ENCODE measurements at places on chromosomes 6 and 20.

DNA sequence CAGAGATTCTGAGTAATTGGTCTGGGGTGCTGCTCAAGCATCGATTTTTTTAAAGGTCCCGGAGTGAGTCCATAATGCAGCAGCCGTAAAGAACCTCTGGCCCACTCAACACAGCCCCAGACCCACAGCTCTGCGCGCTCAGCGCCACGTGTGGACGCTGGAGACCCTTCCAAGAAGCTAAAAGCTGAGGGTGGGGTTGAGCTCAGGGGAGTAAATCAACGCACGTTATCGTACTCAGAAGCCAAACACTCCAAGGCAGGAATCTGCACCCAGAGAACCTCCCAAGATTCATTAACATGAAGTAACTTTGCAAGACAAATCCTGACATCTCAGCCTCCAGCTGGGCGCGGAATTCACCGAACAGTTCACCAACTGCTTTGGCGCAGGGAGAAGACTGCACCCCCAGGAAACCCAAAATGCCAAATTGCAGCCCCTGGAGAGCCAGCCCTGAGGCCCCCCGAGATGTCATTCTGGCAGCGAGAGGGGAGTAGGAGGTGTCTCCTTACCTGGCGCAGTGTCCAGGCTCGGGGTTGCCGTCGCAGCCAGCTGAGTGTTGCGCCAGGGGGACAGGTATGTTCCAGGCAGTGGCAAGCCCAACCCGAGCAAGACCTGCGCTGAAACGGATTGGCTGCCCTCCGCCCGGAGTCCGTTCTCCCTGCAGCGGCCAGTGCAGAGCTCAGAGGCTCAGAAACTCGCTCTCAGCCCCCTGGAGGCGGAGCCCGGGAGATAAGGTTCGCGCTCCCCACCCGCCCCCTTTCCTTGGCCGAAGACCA is at the start of gene COL21A1:
COL21A1 (minus strand) TSS at position 700 of the 773 bp plus-strand sequence. CDS start 64,962 bp downstream, outside the sequence.
- peak; percentile 81 for DNase-seq

DNA sequence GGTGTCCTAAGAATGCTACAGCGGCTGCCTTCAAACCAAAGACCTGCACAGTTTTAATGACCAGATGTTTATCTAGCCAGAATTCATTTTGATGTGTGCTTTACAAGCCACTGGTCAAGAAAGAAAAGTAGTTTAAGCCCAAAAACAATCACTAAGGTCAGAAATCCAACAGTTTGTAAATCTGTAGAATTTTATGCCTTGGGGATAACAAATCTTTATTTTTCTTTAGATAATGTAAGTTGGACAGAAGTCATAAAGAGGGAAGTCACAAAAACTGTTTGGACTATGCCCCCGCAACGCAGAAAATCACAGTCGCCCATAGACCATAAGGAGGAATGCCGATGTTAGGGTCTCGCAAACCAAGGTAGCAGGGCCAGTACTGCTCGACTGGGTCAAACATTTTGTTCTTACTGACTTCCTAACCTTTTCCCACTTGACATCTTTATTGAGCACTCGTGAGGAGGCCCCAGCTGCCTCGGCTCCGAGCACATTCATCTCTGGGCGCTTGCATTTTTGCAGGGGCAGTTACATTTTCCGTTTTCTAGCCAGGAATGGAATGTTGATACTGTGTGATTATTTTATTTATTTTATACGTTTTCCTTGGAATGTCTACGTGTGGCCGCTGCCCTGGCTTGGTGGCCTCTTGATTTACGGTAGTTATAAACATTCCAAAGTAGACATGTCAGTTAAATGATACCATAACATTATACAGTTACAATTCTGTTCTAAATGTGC is 56.7 kb upstream of the APCDD1L start:
- no peak for DNase-seq

GRCh38 chr6:21323577-21323976 is 270.0 kb upstream of the SOX4 start:
- DNase-seq, result no peak

GRCh38 chr6:72283571-72283970 is 338.3 kb upstream of the KCNQ5 start:
- DNase-seq, result no peak

DNA sequence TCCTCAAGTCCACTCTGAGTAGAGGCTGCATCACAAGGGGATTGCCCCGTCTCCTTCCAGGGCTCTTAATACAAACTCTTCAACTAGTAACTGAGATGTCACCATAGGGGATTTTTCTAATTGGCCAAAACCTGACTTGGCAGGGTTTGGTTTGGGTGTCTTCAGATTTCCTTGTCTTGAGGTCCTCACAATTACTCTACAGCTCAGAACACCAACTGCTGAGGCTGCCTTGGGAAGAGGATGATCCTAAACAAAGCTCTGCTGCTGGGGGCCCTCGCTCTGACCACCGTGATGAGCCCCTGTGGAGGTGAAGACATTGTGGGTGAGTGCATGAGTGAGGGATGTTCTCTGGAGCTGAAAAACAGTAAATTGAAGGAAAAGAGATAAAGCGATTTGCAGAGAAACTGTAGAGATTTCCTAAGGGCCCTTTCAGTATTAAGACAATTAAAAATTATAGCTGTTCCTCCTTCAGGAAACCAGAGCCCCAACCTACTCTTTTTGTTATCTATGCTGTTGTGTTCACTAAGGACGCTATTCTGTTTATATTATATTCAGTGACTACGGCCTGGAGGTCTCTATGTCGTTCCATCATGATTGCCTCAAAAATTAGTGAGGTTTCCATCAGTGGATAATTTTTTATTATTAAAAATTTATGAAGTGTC is at the start of gene HLA-DQA1:
HLA-DQA1 (plus strand) TSS at position 188 of the 662 bp plus-strand sequence; CDS start at position 241, 53 bp downstream.
- DNase-seq, result no peak

DNA sequence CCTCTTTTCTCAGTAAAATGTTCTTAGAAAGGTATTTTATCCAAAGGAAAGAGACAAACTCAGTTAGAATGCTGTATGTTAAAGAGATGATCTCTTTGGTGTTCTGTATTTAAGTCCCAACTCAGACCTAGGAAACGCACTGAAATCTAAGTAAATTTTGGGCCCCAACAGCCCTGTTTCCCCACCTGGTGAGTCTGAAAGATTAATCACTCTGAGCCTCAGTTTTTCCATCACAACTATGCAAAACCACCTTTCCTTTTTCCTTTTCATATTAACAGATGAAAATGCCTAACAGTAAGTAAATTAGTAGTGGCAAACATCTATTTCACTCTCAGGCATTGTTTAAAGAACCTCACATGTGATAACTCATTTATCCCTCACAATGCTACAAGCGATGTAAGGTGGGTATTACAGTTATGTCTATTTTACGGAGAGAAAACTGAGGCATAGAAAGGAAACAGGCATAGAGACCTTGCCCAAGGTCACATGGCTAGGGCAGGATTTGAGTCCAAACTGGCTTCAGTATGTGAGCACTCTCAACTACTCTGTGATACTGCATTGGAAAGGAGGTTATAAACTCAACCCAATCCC is 36.0 kb upstream of the FAM83C start:
- no peak for DNase-seq

DNA sequence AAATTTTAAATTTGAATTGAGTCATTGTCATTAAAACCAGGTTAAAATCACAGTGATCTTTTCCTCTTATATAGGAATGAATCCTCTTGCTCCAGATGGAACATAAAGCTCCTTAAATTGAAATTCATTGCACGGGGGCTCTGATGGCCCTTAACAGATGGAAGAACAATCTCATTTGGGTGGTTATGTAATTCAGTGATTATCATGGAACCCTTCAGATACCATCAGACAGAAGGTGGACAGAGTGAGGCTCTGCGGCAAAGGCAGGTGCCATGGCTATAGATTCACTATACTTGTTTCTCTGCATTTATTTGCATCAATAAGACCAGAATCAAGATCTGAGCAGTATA is 17.8 kb upstream of the RNF182 start:
- no peak for DNase-seq

DNA sequence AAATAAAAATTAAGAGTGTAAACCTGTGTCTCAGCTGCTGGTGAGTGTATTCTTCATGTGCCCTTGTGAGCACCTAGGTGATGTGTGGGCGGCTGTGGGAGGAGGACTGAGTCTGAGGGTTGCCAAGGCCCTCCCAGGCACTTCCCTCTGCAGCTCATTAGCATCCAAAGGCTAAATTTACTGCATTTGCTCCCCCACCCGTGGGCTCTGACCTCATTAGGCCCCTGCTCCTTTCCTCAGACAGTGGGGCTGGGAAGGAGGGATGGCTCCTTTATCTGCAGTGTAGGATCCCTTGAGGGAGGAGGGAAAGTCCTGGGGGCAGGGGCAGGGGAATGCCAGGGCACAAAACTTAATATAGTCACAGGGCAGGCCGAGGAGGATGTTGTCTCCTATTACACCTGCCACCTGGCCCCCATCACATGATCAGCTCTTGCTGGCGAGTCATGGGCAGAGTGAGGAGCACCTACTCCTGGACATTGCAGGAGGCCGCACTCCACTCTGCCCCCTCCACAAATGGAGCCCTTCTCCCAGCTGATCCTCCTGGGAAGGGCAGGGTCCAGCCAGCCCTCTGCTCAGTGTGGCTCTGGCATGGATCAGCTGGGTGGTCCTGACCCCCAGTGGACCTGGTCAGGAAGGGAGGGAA is 133.2 kb downstream of the MRPL14 start:
- peak; percentile 77 for DNase-seq

GRCh38 chr6:57021086-57021720 is 25.3 kb upstream of the KIAA1586 start:
- peak; percentile 8 for DNase-seq

DNA sequence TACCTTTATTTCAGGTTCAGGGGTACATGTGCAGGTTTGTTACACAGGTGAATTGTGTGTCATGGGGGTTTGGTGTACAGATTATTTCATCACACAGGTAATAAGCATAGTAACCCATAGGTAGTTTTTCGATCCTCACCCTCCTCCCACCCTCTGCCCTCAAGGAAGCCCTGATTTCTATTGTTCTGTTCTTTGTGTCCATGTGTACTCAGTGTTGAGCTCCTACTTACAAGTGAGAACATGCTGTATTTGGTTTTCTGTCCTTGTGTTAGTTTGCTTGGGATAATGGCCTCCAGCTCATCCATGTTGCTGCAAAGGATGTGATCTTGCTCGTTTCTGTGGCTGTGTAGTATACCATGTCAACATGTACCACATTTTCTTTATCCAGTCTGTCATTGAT is 66.0 kb downstream of the STK4 start:
- no peak for DNase-seq

GRCh38 chr6:113047932-113048331 is 700.8 kb downstream of the RFPL4B start:
- DNase-seq, result no peak

GRCh38 chr6:115747719-115748118 is 313.0 kb downstream of the FRK start:
- DNase-seq, result no peak

DNA sequence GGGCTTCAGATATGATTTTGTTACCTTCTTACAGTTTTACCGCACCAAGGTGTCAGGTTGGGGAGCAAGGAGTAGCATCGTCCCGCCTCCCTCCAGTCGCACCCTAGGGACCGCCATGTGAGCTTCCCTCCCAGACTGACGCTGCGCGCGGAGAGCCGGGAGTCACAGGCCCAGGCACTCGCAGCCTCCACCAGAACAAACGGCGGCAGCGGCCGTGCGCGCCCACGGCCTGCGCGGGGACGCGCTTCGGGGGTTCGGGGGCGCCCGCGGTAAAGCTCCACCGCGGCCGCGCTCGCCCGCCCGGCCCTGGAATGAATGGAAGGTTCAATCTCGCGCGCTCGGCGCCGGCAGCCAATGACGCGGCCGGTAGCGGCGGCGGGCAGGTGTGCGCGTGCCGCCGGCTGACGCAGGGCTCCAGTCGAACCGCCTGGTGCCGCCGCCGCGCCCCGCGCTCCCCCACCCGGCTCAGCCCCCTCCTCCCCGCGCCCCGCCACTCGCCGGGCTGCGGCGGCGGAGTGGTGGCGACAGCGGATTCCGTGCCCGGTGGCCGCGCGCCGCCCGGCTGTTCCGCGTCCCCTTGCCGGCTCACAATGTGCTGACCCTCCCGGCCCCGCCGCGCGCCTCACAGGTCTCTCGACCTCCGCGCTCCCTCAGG is 16.5 kb upstream of the LIN28B start:
- no peak for DNase-seq

GRCh38 chr6:52958546-52959255 is 36.4 kb downstream of the GSTA4 start:
- DNase-seq, result no peak

DNA sequence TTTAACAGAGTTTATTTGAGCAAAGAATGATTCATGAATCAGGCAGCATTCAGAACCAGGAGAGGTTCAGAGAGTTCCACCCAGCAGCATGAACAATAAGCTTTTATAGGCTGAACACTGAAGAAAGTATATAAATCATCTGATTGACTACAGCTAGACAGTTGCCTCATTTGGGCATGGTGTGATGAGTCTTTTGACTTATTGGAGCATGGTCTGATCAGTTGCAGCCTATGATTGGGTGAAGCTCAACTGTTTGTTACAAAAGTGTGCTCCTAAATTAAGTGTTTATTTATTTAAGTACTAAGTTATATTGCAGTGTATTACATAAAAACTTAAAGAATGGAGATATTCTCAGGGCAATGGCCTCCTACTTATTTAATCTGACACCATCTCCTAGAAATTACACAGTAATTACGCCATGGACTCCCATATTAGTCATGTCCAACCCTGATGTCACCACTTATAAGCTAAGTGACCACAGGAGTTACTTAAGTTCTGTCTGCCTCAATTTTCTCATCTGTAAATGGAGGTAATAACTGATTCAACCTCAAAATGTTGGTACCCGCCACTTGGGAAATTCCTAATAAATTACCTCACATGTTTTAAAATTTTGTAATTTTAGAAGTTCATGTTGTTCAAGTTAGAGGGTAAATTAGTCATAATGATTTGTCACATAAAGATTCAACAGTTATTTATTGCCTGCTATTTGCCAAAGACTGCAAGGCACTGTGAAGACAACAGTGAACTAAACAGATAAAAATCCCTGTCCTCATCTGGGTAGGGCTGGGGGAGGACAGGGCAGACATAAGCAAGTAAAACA is 15.2 kb upstream of the ROS1 start:
- DNase-seq, result no peak

GRCh38 chr20:10005885-10006284 is 28.9 kb upstream of the ANKEF1 start:
- no peak for DNase-seq

- no peak for DNase-seq
These were observed 48.1 kb downstream of the KCNS1 start for GRCh38 chr20:45052698-45053429.

DNA sequence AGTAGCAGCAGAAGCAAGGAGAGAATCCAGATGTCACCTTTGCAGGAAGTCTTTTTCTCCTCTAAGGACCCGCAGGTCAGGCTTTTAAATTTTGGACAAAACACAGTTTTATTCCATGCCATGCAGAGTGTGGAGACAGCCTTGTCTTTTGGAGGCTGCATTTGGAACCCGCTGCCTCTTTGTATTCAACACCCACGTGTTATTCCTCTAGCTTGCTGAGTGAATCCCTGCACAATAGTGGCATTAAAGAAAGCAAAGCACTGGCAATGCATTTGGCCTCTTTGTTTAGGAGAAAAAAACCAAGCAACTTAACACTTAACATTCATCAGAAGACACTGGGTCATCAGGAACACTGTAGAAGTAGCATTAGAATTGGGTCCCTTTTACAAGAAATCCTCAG is 43.5 kb downstream of the TFAP2B start:
- no peak for DNase-seq

DNA sequence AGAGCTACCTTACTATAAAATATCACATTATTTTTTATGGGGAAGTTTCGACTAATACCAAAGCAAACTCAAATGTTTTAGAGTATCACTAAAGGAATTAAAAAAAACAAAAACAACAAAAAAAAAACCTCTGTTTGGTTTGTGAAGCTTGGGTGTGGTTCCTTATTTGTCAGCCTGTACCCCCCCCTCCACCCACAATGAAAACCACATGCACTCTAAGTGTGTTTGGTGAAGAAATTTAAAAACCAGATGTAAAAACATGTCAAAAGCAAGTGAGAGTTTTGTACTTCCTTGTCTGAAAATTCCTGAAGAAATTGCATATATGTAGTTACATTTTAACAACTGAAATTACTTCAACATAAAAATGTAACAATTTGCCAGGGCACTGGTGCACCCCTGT is 3.1 kb downstream of the STK38 start:
- DNase-seq, result no peak

All from NCI-H510A (cell line).